ENCODE measurements at places on chromosomes 6 and 20.

- DNase-seq = peak; percentile 64
Measured at GRCh38 chr20:49245921-49246740, 26.9 kb downstream of the DDX27 start.

DNA sequence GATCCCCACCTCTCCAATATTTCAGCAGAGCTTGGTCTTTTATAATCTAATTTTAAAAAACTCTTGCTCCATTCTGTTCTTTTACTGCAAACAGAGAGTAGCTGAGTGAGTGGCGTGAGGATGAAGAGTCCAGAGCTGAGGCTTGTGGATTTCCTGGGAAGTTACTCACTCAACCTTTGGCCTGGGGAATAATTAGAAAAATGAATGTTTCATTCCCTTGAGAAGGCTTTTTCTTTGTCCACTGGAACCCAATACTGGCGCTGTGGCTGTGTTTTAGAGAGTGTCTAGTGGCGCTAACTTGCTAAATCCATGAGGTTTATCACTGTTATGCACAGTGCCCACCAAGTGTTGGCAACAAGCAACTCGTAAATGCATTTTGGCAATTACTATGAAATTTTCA lies 251.5 kb downstream of the HIVEP2 start:
- DNase-seq = no peak

DNA sequence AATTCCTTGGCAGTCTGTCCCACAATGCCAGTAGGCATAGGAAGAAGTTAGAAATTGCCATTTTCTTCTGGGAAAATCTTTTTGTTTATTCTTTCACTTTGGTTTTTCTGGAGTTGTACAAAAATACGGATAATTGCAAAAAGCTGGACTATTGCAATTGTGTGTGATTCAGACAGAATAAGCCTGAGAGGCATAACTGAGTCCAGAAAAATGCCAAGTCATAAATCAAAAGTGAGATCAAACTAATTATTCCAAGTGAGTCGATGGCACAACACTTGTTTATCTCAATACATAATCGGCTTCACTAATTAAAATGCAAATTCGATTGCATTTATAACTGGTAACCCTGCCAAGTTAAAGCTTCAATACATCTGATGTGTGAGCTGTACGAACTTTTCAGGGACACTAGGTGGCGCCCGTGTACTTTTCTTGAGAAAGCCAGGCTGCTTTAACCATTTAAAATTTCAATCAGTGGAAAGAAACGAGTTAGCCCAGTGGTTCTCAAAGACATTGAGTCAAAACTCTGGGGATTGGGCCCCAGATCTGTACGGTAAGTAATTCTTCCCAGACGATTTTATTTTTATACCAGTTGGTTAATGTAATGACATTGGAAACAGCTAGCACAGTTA lies 102.6 kb downstream of the LAMP5 start:
- DNase-seq = peak; percentile 37

- DNase-seq = no peak
Measured at GRCh38 chr20:48740712-48741111, 87.1 kb downstream of the PREX1 start.

- DNase-seq = no peak
Measured at GRCh38 chr6:27049863-27050781, 197.4 kb upstream of the PRSS16 start.

DNA sequence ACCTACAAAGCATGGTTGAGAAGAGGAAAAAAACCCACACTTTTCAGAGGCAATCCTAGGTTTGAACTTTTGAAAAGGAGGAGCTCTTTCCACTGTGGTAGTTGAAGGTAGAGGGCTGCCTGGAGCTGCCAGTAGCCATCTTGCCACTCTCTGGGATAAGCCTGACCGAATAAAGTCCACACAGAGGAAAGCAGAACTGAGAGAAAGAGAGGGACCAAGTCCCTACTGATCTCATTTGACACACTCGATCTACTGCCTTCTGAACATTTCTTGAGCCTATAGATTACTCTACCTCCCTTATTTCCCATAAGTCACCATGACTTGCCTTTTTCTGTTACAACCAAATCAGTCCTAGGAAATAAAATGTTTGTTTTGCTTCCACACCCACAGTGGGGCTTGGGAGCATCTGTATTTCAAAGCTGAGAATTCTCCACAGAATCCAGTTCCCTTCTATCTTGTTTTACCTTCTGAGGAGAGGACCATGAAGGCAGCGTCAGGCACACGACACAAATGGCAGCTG lies 147.0 kb upstream of the PTPRK start:
- DNase-seq = no peak

DNA sequence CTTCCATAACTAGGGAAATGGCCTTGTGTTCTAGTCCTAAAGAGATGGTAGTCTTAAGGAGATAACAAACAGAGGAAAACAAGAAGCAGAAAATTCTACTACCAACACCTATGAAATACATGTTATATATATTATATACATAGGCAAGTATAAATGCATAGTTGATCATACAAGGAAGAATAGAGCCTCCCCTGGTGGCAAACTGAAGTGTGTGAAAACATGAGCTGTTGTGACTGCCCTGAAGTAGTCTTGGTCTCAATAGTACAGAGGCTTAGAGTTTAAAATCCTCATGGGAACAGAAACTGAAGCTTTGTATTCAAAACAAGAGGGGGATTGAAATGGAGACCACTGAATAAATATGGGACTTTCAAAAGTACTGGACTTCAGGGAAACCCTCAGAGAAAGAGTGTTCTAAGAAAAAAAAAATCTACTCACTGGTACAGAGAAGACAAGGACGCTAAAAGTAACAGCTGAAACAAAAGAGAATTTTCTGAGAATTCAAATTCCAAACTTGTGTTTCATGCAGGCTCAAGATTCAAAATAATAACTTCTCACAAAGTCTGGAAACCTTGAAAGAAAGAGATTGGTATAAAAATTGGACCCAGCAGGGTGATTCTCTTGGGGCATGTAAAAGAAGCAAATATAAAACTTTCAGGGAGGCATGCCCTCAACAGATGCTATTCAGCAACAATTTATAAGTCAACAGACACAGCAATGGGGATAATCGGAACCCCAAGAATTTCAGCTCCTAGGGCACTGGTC lies 59.7 kb upstream of the SAMD3 start:
- DNase-seq = peak; percentile 30

- no peak for DNase-seq
Measured at GRCh38 chr6:5674141-5674540, 332.6 kb downstream of the NRN1 start.

DNA sequence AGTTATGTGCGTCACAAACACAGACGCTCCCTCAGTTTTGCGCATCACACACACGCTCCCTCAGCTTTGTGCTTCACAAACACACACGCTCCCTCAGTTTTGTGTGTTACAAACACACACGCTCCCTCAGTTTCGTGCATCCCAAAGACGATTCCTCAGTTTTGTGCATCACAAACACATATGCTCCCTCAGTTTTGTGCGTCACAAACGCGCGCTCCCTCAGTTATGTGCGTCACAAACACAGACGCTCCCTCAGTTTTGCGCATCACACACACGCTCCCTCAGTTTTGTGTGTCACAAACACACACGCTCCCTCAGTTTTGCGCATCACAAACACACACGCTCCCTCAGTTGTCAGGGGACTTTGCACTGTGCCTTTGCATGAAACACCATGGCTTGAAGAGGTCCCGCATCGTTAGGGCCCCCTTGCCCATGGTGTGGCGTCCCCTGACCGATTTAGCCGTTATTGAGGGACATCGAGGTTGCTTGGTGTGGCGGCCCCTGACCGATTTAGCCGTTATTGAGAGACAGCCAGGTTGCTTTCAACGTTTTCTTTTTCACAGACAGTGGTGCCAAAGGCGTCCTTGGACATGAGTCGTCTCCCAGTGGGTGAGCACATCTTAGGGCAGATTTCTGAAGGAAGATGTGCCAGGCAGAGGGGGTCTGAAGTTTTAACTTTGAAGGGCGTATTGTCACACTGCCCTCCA lies 28.1 kb upstream of the MYT1 start:
- no peak for DNase-seq

DNA sequence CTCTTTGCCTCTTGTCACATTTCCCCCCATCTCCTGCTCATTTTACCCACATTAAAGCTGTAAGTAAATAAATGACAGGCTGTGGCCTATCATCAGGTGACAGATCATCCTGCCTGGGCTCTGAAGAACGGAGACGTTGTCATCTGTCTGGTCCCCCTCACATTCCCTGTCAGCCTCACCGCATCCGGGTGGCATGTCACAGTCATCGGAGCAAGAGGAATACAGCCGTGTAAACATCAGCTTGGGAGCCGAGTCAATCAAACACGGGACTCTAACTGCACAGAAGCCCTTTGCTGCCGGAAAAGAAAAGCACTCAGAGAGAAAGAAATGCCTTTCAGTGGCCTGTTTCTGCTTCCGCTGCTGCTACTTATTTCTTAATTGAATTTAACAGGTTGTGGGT lies 371.9 kb upstream of the ID4 start:
- no peak for DNase-seq

DNA sequence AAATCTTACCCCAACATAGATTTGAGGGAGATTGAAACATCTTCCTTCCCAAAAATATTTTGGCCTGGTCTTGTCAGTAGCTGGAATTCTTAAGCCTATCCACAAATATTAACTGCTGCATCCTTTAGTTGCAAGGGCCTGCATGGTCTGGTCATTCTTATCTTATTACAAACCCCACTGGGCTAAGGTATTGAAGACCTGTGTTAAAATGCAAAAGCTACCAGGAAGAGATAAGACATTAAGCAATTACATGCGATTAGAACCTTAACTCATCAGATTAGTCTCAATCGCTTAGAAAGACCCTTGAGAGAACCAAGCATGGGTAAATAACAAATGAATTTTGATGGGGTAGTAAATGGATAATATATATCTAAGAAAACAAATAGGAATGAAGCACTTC lies 426.6 kb downstream of the FRK start:
- no peak for DNase-seq

DNA sequence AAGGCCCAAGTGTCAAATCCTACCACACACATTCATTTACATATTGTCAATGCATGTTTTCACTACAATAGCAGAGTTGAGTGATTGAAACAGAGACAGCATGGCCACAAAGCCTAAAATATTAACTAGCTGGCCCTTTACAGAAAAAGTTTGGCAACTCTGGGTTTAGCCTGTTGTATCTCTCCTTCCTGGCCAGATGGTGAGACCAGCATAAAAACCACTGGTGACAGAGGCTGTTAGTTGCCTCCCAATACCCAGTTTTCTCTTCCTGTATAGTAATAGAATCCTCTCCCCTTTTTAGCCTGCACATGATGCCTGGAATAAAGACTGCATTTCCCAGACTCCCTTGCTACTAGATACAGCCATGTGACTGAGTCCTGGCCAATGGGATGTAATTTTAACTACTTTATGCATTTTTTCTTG lies 100.0 kb upstream of the TAB2 start:
- no peak for DNase-seq

- no peak for DNase-seq
Measured at GRCh38 chr20:25477014-25477882, 69.8 kb downstream of the GINS1 start.

DNA sequence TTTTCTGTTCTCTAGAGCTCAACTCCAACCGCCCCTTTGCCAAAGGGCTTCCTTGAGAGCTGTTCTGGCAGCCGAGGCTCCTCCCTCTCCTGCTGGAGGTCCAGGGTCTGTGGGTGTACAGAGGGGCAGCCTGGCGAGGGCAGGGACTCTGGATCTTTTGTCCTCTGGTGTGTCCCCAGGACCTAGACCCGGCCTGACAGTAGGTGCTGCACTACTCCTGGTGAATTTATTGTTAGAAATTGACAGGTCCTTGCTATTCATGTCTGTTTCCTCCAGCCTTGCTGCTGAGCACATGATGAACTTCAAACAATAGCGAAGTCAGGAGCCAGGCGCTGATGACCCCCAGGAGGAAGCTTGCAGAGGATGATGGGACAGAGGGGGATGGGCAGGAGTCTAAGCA lies 234.7 kb upstream of the SULF2 start:
- DNase-seq = no peak

DNA sequence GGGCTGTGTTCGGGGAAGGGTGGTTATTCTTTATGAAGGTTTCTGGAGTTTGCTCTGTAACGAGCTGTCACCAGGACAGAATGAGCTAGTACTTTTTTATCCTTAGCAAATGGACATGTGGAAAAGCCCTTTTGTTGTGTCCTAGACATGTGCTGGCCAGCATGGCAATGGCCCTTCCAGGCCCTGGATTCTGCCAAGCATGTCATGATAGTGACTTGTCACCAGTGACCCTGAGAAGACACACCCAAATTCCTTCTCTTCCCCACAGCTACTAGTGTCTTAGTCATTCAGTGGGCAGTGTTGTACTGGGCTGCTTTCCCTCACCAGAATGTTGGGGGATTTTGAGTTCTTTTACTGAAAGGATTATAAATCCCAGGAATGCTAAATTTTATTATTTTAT lies 74.0 kb upstream of the XRN2 start:
- DNase-seq = no peak

GRCh38 chr20:32600681-32601237 lies 15.6 kb upstream of the NOL4L start:
- no peak for DNase-seq
